Hematopoietic multipotent progenitor cell treated with erythropoietin and hydrocortisone succinate and interleukin-3 and kit ligand, for 17 days (in vitro differentiated cells): ENCODE measurements at places on chromosomes 1 and 21.
A peak's percentile ranks its signal among the peaks of the same experiment; 100 is the strongest.

GRCh38 chr1:88029142-88029541 is 654.9 kb upstream of the PKN2 start:
- no peak for DNase-seq

DNA sequence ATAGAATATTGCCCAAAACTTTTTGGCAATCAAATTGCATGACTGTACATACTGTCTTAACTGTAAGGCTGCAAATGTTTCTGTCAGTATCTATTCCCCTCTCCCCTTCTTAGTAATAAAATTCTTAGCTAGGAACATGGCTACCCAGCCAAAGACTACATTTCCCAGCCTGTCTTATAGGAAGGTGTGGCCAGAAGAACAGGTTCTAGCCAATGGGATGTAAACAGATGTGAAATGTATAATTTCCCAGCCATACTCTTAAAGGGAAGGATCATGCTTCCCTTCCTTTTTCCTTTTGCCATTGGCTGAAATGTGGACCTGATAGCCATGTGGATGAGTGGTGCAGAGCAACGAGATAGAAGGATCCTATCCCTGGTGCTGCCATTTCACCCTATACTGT is 7.0 kb upstream of the HIVEP3 start:
- no peak for DNase-seq

DNA sequence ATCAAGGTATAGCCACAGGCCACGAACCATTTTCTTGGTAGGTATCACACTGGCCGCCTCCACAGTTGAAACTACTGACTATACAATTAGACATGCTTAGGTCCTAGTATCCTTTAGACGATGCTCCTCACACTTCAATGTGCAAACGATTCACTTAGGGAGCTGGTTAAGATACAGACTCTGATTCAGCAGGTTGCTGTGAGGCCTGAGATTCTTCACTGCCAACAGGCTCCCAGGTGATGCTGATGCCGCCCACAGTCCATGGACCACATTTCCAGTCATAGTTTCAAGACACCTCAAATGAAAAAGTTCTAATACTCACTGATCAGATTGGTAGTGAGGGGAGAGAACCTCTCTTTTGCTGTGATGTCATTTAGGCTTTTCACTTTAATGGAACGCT is 6.8 kb downstream of the ATP5PO start:
- DNase-seq, result no peak

DNA sequence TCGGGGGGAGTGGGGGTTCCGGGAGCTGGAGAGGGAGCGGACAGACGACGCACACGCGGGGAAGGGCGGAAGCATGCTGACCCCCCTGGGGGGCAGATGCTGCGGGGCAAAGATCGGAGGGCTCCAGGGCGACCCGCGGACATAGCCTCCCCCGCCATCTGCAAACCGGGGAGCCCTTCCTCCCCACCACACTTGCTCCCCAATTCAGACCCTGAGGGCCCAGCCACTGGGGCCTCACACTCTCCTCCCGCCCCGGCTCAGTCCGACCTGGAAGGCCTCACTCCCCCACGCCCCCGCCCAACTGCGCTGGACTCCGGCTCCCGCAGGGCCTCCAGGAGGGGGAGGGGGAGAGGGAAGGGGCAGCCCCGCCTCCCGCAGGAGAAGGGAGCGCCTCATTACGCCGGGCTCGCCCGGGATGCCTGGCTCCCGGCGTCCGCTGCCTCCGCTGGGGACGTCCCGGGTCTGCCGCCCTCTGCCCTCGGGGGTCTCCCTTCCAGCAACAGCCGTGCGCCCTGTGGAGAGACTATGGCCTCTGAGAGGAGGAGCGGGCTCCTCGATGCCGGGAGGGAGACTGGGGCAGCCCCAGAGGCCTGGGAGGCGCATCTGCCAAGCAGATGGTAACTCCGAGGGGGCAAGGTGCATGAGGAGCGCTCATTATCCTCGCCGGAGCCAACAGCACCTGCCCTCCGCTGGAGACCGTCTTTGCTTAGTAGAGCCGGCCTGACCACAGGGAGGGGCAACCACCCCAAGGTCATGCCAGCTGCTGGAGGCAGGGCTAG is 636 bp upstream of the CAMK2N1 start:
- no peak for DNase-seq

- DNase-seq, result no peak
Measured at GRCh38 chr1:30888391-30888790, 20.2 kb downstream of the SDC3 start.

DNA sequence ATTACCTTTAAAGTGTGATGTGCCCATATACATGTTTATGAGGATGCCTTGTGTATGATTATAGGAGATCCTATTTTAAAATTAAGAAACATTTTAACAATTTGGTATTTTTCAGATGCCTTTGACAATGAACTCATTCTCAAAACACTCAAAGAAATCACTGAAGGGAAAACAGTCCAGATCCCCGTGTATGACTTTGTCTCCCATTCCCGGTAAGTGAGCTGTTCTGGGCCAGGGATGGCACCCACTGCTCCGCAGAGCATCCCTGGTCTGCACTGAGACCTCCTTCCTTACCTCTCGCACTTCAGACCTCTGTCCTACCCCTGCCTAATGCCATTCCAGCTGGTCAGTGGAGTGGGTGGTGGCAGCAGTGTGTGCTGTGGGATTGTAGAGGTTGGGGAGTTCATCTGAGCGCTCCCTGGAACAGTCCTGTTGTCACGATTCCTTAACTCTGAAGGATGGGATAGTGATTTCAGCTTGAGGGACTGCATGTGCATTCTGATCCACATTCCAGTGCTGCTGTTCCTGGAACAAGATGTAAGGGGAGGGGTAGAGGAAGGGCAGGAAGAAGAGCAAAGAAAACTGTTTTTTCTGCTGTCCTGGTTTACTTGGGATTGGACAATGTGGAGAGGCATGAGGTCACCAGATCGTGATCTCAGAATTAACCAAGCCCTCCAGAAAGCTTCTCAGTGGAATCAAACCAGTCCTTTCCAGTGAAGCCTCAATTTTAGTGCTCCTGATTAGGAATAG is 63.9 kb downstream of the UCK2 start:
- no peak for DNase-seq

DNA sequence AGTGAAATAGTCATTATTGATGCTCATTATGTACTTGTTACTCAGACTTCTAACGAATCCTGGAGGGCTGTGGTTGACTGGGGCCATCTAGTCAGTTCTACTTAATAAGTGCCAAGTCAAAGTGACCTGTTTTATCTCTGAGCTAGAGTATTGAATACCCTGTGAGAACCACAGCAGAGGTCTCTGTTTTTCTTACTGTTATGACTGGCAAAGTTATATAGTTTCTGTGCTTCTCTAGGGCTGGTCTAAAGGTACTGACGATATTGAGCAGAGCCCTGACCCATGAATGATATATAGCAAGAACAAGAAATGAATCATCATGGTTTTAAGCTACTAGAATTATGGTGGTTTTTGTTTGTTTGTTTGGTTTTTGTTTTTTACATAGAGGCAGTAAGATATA is 555.8 kb downstream of the PLA2G4A start:
- no peak for DNase-seq

- DNase-seq, result no peak
Measured at GRCh38 chr1:23673086-23673813, 18.4 kb upstream of the RPL11 start.

- DNase-seq, result no peak
Measured at GRCh38 chr21:44755227-44755626, 43.9 kb upstream of the TSPEAR start.

- DNase-seq, result no peak
Measured at GRCh38 chr1:2372551-2373490, 18.5 kb downstream of the MORN1 start.

GRCh38 chr1:64038119-64038518 is 165.3 kb upstream of the UBE2U start:
- no peak for DNase-seq

- DNase-seq, result no peak
Measured at GRCh38 chr1:91189096-91189495, 167.3 kb upstream of the ZNF644 start.

DNA sequence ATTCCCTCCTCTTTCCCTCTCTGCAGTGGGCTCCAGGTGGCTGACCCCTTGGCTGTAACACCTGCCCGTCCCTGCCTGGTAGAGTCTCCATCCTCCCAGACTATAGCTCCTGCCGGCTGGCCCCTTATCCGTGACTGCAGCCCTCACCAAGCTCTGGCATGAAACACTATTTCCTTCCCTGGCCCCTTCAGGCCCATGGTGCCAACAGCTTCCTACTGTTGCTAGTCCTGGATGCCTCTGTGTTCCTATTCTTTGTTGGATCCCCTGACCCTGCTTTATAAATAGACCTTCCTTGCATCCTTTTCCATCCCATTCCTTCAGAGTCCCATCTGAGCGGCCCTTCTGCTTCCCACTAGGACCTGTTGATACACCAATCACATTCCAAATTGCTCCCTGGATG is 195.0 kb downstream of the ZNF326 start:
- no peak for DNase-seq

DNA sequence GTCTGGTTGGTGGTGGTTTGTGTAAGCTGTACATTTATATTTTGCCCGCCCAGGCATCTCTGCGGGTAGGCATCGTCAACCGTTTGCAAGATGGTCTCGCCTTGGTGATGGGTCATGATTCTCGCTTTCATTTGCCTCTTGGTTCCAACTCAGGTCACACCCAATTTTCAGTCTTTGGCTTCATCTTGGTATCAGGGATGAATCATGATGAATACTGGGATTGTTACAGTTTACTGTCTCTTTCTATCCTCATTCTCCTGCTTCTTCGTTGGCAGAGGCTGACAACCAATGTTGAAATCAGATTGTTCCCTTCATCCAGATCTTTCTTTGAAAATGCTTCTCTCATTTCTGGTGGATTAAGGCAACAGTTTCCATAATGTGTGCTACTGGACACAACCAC is 129.7 kb upstream of the KAZN start:
- DNase-seq, result no peak

DNA sequence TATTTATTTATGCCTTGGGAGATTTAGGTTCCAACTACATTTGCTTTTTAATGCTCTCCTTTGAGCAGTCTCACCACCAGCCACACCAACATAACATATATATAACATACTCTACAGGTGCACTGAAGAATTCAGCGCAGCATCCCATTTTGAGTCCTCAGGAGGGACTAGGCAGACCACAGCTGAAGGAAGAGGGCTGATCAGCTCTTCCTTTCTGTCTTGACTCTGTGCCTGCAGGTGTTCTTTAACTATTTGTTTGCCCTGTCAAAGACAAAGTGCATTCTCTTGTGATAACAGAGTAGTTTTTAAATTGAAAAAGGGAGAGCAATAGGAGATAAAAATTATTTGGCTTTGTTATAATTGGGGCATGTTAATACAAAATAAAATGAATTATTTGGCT is 17.0 kb downstream of the HIPK1 start:
- no peak for DNase-seq

DNA sequence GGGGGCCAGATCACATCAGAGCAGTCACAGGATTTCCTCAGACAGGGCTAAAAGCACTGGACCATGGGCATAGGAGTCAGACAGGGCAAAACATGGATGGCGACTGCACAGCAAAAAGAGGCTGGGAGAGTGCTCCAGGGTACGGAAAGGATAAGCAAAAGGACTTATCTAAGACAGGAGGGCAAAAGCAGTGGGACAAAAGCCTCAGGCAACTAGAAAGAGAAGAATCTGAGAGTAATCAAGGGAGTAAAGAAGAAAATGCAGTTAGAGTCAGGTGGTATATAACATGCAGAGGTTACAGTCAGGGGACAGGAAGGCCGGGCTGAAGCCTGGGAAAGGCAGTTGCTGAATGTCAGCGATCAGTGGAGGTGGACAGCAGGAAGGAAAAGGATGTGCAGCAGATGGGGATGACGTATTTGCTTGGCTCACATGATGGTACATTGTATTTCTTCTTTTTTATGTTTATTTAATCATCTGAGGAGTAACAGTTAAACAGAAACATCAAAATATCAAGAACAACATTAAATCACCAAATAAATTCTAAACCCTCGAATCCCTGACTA is 63.1 kb upstream of the CNN3 start:
- no peak for DNase-seq

DNA sequence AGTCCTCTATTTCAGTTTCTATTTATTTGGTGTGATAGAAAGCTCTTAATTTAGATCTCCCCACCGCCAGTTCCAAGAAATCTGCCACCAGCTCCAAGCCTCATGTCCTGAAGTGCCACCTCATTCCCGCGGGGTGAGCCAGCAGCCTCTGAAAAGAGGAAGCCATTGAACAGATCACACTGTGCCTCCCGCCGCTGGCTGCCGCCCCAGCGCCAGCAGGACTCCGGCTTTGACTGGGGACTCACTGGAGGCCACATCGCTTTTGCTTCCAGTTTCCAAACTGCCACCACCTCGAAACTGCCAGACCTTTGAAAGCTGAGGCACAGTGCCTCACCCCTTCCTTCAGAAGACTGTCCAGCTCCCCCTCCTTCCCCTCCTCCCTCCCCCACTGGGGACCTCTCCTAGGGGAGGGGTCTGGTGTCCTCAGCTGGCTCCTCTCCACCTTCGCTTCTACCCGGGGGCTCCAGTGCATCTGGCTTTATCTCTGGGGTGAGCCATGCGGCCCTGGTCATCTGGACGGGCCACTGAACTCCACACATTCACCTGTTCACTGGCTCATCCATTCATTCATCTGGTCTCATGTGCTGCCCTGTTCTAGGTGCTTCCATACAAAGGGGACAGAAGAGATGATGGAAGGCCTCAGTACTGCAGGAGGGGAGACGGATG is 58.9 kb downstream of the VPS26C start:
- DNase-seq, result no peak

DNA sequence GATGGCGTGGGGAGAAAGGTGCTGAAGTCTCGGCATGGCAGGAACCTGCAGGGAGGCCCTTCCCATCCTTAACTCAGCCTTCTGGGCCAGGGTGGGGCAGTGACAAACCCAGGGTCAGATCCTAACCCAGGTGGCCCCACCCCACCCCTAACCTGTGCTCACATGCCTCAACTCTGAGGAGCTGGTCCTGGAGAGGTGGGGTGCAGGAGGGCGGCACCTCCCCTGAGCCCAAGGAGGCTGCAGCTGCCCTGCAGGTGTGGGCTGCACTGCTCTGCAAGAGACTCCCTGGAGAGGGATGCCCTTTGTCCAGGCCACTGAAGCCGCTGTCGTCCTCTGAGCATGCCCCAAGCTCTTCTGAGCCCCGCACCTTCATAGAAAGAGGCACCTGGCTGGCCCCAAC is 15.2 kb upstream of the ADAMTSL4 start:
- DNase-seq, result no peak

- no peak for DNase-seq
Measured at GRCh38 chr1:219757890-219758289, 145.0 kb upstream of the ZC3H11B start.

GRCh38 chr1:158972841-158973240 is 36.9 kb upstream of the IFI16 start:
- peak; percentile 11 for DNase-seq

- DNase-seq, result no peak
Measured at GRCh38 chr1:57898531-57898930, 474.7 kb upstream of the DAB1 start.
